Activated CD4-positive, alpha-beta T cell treated with anti-CD3 and anti-CD28 coated beads, Interleukin-10, Interleukin-2, amounts not matched to agents 100 ng/mL and 50 ng/mL, durations not matched to agents 16 hours and 8 hours (primary cell): ENCODE measurements at places on chromosomes 1 and 21.

- DNase-seq: no peak
Measured at GRCh38 chr1:41461790-41462679, 22.4 kb downstream of the EDN2 start.

GRCh38 chr1:41664861-41665640 is 180.6 kb upstream of the EDN2 start:
- DNase-seq: no peak

- no peak for DNase-seq
Measured at GRCh38 chr21:37671381-37671780, 244.9 kb downstream of the KCNJ6 start.

DNA sequence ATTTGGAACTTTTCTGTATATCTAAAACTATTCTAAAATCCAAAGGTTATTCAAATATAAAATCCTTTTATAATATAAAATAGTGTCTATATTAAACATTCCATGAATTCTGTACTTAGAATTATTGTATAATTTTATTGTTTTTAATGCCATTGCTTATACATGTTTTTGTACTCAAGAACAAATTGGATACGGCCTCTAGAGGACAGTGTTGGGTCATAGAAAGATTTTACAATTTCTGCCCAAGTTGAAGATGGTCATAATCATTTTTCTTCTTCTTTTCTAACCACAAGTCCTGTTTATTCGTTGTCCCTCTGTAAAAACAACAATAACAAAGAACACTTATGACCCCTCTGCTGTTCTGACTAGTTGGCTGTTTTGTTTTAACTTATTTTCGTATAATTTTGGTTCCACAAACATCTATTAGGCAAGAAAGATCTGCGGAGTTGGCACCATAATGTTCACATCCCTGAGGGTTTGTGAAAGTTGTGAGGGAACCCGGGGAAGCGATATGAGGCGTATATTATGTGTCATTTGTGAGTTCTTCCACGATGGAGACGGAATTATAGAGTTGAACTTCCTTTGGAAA is 75.7 kb upstream of the KIF26B start:
- peak; percentile 13 for DNase-seq

DNA sequence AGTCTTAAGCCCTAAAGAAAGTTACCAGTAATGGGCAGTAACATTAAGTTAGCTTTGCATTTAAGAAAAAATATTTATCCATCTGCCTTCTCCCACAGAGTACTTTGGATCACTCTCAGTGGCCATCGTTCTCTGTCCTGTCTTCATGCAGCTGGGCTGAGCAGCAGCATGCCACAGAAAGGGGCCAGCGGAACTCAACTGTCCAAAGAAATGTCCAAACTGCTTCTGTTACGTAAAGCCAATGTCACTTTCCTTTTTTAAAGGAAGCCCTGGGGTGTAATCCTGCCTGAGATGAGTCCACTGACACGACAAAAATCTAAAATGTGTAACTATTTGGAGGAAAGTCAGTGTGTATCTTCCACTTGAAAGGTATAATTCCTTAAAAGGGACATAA is 291.6 kb downstream of the SMYD3 start:
- DNase-seq: no peak

GRCh38 chr1:68217060-68217554 is 15.2 kb downstream of the WLS start:
- DNase-seq: no peak

GRCh38 chr1:156425943-156426342 is 56.9 kb downstream of the RHBG start:
- no peak for DNase-seq

- DNase-seq: no peak
Measured at GRCh38 chr1:186519982-186520381, 59.1 kb upstream of the PDC start.

GRCh38 chr1:101732261-101732660 is 264.5 kb downstream of the OLFM3 start:
- DNase-seq: no peak

GRCh38 chr1:53061859-53062707 is at the start of gene PODN:
TSS of gene PODN (plus strand) at chr1:53062213. CDS start at chr1:53069856, 7,643 bp downstream.
- no peak for DNase-seq

DNA sequence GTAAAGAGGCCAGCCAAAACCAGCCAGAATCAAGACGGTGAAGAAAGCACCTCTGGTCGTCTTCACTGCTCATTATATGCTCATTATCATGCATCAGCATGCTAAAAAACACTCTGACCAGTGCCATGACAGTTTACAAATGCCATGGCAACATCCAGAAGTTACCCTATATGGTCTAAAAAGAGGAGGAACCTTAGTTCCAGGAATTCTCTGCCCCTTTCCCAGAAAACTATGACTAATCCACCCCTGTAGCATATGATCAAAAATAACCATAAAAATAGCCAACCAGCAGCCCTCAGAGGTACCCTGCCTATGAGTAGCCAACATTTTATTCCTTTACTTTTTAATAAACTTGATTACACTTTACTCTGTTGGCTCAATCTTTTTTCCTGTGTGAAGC is 34.2 kb upstream of the PBX1 start:
- no peak for DNase-seq

DNA sequence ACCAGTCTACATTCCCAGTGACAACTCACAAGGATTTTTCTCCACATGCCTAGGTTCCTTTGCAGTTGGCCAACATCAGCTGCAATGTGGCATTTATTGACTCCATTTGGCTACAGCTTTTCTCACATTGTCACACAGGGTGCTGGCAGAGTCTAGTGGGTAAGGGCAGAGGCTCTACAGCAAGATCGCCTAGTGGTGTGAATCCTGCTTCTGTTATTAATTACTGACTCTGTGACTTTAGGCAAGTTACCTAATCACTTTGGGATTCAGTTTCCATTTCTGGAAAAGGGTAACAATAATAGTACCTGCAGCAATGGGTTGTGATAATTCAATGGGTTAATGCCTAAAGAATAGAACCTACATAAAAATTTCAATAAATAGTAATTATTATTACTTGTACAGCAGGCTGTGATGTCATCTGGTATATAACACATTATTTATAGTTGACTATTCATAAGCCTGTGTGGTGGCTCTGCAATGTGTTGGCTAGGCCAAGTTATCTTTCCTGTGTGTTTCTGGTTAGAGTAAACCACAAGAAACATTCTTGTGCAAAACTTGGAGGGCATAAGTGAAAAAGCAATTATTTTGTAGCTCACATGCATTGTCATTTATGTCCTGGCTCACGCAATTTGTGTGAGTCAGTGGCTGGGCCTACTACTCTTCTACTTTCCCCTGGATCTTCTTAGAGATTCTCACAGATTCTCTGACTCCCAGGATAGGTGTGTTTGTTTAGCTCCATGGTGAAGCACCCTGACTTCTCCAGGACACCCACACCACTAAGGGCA is 59.5 kb downstream of the PTGS2 start:
- DNase-seq: peak; percentile 72

DNA sequence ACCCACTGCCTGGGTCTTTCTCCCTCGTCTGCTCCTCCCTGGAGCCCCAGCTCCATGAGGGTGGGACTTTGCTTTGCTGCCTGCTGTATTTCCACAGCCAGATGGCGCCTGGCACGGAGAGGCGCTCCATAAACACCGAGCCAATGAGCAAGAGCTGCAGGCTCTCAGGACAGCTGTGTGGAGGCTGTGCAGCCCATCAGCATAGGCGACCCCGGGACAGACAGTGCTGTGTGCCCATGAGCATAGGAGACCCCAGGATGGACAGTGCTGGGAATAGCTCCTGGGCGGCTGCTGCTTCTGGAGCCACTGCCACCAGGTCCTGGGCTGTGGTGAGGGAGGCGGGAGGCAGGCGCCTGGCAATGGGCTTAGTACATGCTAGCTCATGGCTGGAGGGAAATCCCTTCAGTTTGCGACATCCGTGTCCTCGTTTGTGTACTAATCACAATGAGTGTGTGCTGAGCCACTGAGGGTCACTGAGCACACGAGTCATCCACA is 29.2 kb downstream of the CEP104 start:
- no peak for DNase-seq

- no peak for DNase-seq
Measured at GRCh38 chr1:46630719-46631118, 14.1 kb upstream of the MOB3C start.

DNA sequence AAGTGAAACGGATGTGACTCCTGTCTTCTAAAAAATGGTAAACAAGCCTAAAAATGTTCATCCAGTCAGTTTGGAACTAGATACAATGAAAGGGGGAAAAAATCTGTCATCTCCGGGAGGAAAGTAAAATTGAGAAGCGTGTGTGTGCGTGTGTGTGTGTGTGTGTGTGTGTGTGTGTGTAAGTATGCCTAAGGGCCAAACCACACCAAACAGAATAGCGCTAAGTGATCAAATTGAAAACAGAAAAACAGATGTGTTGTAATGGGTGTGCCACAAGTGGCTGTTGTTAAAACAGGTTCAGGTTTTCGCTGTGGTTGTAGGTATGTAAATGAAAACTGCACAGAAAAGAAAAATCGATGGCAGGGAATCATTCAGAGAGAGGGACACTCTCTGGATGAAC is 106.7 kb downstream of the RNF220 start:
- DNase-seq: peak; percentile 51

DNA sequence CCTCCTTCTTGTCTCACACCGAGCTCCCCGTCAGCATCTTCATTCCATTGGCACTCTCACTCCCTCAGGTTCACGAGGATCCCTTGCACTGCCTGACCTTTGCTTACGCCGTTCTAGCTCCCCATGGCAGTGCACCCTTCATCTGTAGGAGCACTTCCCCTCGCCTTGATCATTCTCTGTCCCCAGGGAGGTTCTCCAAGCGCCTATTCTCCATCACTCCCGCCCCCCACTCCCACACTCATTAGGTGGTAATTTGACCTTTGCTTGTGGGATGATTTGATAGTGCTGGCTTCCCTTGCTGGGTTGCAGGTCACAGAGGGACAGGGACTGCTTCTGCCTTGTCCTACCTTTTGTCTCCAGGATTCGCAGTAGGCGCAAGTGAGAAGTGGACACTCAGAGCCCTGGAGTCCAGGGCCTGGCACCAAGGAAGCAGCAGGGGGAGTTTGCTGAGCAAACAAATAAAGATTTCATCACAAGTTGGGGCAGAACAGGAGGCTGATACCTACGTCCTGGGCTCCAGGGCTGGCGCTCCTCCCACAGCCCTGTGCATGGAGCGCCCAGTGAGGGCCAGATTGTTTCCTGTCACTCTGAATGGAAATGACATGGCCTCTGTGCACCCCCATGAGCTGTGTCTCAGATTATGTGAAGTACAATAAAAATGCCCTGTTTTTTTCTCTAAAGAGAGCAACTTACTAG is 82.0 kb upstream of the RUNX3 start:
- DNase-seq: no peak

DNA sequence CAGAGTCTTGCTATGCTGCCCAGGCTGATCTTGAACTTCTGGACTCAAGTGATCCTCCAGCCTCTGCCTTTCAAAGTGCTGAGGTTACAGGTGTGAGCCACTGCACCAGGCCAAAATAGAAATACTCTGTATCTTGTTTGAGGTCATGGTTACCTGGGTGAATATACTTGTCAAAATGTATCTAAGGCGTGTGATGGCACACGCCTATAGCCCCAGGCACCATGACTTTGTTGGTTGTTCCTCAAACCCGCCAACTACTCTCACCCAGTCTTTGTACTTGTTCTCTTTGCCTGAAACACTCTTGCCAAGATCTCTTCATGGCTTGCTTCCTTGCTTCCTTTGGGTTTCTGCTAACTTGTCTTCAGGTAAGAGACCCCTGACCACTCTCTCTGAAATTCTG is 38.0 kb upstream of the RGS5 start:
- no peak for DNase-seq

GRCh38 chr1:103945774-103946173 is 196.1 kb downstream of the AMY1C start:
- DNase-seq: no peak

DNA sequence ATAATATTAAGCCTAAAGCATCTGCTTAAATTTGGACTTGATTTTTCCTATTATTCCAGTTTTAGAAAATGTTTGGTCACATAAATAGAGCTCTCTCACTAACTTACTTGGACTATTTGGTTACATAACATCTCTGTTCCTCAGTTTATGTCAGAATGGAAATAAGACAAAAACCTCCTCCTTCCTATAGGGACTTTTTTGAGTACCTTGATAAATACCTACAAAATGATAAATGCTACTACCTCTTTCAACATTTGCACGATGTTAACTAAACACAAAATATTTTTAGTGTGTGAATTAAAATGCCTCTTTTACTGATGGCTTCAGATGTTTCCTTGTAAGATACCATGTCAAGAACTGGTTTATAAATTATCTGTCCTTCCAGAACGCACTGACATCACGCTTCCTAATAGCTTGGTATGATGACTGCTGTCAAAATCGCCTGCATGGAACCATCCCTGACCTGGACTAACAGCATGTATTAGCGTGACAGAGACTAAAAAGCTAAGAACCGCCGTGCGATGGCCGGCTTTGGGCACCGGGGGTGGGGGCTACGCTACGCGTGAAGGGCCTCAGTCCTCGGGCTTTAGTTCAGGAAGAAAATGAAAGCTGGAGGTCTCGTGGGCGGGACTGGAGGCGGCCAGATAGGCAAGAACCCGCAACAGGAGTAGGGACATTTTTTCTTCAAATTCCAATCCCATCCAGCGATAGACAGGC is 133.2 kb upstream of the BARHL2 start:
- no peak for DNase-seq

- no peak for DNase-seq
Measured at GRCh38 chr1:1361982-1362423, 3.6 kb upstream of the MXRA8 start.

GRCh38 chr1:24905355-24905978 is 24.6 kb downstream of the RUNX3 start:
- no peak for DNase-seq

GRCh38 chr21:35732788-35733187 is 327.5 kb downstream of the SETD4 start:
- DNase-seq: no peak

- no peak for DNase-seq
Measured at GRCh38 chr21:45064618-45065399, 9.6 kb upstream of the ADARB1 start.

GRCh38 chr1:43143441-43143888 is 28.6 kb downstream of the EBNA1BP2 start:
- peak; percentile 16 for DNase-seq

GRCh38 chr1:78304761-78305160 is 186.0 kb upstream of the PTGFR start:
- no peak for DNase-seq

DNA sequence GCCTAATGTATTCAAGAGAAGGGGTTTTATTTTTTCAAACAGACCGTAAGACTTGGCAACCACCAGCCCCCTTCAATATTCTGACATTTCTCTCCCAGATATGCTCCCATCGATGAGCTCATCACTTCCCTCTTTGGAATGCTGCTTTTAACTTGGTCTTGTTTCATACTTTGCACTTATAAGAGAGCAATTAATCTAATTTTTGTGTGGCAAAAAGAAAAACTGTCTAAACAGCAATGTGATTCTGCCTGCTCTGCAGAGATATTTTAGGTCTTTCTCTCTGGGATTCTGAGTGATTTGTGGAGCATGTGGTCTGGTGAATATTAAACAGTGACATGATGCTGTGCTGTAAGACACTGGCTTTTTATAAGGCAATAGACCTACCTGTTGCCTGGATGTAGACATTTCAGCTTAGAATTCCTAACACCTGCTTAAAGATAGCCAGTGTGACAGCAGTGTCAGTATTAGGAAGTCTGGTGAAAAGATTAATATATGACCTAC is 284.8 kb downstream of the BACH1 start:
- no peak for DNase-seq

- DNase-seq: no peak
Measured at GRCh38 chr1:152539901-152540300, 25.6 kb downstream of the CRCT1 start.

- no peak for DNase-seq
Measured at GRCh38 chr21:38861056-38861455, 55.3 kb downstream of the ETS2 start.

- no peak for DNase-seq
Measured at GRCh38 chr1:176838276-176838995, 326.1 kb downstream of the ASTN1 start.
